ENCODE measurements at places on chromosomes 2 and 18.

DNA sequence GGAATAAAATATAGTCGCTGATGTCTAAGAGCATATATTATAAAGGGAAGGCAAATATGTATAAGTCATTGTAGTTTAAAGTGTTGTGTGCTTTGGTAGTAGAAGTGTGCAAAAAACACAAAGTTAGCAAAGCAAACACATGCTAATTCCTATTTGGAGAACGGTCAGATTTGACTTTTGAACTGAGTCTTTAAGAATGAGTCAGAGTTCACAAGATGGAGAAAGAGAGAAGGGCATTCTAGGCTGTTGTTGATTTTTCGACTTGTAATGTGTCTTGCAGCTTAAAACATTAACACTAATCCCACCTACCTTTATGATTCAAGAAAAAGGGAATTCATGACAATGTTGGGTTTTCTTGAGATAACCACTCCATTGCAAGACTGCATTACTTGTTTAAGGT, 98.1 kb downstream of the CRIM1 start:
- DNase-seq: no peak

DNA sequence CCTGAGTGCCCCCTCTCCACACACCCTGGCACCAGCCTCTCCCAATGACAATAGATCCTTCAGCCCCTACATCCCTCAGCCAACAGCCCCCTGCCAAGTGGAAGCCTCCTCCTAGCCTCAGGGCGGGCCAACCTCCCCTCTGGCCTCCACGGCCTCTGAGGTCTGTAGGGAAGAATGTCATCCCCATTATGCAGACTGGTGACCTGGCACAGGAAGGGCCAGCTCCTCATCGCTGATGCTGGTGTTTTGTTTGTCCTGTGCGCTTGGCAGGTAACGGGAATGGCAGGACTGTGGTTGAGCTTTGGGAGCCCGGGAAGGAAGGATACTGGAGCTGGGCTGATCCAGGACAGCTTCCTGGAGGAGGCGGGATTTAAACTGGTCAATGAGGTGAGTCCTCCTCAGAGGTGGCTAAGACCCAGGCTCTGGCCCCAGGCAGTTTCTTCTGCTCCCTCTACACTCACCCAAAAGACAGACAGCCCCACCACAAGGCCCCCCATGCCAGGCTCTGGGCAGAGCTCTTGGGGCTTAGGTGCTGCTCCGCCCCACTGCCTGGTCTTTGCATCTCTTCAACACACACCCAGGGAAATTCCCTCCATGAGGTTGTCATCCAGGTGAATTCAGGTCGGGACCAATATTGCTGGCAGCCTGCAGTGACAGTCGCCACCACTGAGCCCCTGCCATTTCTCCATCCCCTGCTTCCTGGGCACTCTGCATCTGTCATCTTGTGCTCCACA, 75.2 kb upstream of the SMAD7 start:
- DNase-seq: no peak

- no peak for DNase-seq
Measured at GRCh38 chr2:97764559-97765263, 51.3 kb downstream of the ZAP70 start.

GRCh38 chr2:86809481-86810121, 18.9 kb upstream of the CD8A start:
- no peak for DNase-seq

GRCh38 chr18:32422978-32423740, 47.5 kb downstream of the GAREM1 start:
- no peak for DNase-seq

GRCh38 chr2:152762202-152762601, 43.8 kb downstream of the ARL6IP6 start:
- no peak for DNase-seq

- DNase-seq: no peak
Measured at GRCh38 chr2:219126555-219126954, 34.1 kb downstream of the NHEJ1 start.

DNA sequence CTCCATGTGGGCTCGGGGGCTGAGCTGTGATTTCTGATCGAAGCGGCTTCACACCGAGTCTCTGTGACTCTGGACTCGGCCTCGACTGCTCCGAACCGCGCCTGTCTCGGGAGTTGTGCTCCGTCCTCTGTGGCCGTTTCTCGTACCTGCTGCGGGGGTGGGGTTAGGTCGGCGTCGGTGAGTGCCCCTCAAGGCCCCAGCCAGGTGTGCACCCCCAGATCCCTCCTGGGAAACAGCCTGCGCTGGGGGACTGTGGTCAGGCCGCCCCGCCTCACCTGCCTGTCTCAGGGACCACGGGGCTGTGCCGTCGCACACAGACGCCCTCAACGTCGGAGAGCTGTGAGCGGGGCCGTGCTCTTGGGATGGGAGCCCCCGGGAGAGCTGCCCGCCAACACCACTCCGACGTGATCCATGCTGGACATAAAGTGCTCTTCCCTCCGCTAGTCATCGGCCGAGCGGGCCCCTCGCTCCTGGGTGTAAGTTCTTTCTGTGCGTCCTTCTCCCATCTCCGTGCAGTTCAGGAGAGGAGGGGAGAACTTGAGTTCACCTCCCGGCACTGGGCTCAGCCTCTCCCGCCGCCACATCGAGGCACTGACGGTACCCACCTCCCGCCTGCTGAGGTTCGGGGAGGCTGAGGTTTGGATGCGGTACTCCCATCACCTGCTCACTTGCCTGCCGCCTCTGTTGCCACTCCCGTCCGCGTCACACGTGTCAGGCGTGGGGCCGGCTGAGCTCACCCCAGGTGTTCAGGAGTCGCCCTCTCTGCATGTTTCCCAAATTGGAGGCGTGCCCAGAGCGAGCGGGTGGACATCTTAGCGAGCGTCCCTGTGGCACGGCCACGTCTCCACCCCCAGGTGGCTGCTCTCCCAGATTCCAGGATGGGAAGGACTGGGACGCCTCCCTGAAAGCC, 55.7 kb downstream of the CTDP1 start:
- no peak for DNase-seq

DNA sequence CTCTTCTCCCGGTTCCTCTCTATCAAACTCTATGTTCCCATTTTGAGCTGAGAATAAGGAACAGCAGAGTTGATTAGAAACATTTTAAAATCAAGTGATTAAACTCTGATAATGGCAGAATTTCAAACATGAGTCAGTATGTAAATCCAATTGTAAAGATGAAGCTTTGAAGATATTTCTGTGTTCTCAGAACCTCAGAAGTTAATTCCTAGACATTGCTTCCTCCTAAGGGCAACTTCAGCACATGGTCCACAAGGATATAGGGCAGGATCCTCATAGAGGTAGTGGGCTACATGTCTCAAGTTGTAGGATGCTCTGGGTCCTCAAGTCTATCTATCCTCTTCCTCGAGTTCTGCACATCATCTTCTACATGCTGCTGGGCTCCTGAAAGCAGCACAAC, 46.3 kb downstream of the QPCT start:
- no peak for DNase-seq

DNA sequence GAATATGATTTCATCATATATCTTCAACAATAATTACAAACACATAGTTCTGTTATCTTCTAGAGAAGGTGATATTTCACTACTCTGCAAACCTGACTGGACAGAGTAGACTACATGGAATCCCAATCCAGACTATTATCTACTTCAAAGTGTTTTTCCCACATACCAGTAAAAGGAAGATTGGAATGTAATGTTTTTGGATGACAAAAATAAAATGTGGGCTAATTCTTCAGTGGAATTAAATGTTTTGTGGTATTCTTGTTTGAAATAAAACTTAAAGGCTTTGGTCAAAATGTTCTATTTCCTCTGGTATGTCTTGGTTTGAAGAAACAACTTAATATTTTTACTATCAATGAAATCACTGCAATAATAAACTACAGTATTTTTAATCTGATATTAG, 22.1 kb downstream of the COL5A2 start:
- no peak for DNase-seq

GRCh38 chr18:10973567-10974203, 175.7 kb downstream of the PIEZO2 start:
- DNase-seq: no peak

DNA sequence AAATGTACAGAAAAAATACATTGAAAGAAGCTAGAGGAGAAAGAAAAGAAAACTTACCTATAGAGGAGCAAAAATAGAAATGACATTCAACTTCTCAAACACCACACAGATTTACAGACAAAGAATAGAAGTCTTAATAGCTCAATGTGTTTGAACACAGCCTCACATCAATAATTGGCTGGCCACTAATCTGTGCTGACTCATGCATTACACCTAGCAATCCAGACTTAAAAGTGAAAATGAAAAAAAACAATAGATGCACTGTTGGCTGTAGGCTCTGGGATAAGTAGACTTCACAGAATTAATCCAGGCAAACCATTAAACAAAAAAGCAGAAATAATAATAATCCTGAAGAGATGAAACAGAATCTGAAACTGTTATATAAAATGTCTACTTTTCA, 961.3 kb upstream of the CELF4 start:
- DNase-seq: no peak

- DNase-seq: no peak
Measured at GRCh38 chr2:64114063-64114911, 29.9 kb downstream of the PELI1 start.

GRCh38 chr2:26235089-26235488, 9.3 kb downstream of the HADHA start:
- no peak for DNase-seq

Data from omental fat pad (tissue), 4 donors.